ENCODE measurements at places on chromosomes 6 and 20.

DNA sequence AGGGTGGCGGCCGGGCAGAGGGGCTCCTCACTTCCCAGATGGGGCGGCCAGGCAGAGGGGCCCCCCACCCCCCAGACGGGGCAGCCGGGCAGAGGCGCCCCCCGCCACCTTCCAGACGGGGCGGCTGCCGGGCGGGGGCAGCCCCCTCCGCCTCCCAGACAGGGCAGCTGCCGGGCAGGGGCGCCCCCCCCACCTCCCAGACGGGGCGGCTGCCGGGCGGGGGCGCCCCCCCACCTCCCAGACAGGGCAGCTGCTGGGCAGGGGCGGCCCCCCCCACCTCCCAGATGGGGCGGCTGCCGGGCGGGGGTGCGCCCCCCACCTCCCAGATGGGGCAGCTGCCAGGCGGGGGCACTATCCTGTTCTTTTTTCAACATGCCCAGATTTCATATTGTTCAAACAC lies 78.2 kb upstream of the DST start:
- no peaks in the 10 kb centered on the region for H3K27me3 ChIP-seq
- DNase-seq: no peak
- no peaks in the 10 kb centered on the region for H3K36me3 ChIP-seq
- no peak overlapping the region for H3K4me3 ChIP-seq
- no peak overlapping the region for H3K27ac ChIP-seq
- H3K4me1 ChIP-seq: no peaks in the 10 kb centered on the region

GRCh38 chr6:55276745-55277530 lies 50.3 kb upstream of the GFRAL start:
- H3K27ac ChIP-seq: no peak overlapping the region
- no peak overlapping the region for H3K4me3 ChIP-seq
- no peaks in the 10 kb centered on the region for H3K36me3 ChIP-seq
- H3K4me1 ChIP-seq: no peaks in the 10 kb centered on the region
- H3K27me3 ChIP-seq: no peaks in the 10 kb centered on the region

DNA sequence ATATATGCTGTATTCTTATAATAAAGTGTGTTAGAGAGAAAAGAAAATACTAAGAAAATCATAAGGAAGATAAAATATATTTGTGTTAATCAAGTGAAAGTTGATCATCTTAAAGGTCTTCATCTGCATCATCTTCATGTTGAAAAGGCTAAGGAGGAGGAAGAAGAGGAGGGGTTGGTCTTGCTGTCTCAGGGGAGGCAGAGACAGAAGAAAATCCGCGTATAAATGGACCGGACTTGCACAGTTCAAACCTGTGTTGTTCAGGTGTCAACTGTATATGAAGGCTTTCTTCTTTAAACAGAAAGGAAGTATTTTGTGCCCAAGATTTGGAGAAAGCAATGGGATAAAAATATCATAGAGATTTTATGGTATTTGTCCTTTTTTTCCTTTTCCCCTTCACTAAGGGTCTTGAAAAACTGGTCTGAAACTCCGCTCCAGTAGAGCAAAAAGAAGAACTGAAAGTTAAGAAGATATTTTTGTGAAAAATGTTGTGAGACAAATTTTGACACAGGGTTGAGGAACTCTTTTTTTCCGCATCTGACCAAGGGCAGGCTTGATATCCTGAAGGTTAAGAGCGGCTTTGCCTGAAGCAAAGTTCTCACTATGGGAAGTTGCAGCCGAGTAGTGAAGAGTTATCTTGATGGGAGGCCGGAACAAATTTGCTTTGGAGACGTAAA lies 350.7 kb downstream of the LAMA2 start:
- DNase-seq: no peak
- no peak overlapping the region for H3K4me3 ChIP-seq
- no peak overlapping the region for H3K27ac ChIP-seq
- no peaks in the 10 kb centered on the region for H3K4me1 ChIP-seq
- H3K36me3 ChIP-seq: no peaks in the 10 kb centered on the region

GRCh38 chr20:41072190-41072863 lies 43.7 kb downstream of the TOP1 start:
- no peak for DNase-seq
- peaks cover 4% of the 10 kb centered on the region for H3K36me3 ChIP-seq
- H3K27ac ChIP-seq: peak overlapping the region; percentile 24
- peaks cover 48% of the 10 kb centered on the region for H3K4me1 ChIP-seq
- H3K27me3 ChIP-seq: no peaks in the 10 kb centered on the region
- H3K4me3 ChIP-seq: no peak overlapping the region

GRCh38 chr20:13212750-13213149 lies 8.3 kb upstream of the ISM1 start:
- no peak overlapping the region for H3K27ac ChIP-seq
- no peak for DNase-seq
- no peaks in the 10 kb centered on the region for H3K36me3 ChIP-seq
- no peaks in the 10 kb centered on the region for H3K4me1 ChIP-seq
- peaks cover 3% of the 10 kb centered on the region for H3K27me3 ChIP-seq

- no peak for DNase-seq
- no peak overlapping the region for H3K27ac ChIP-seq
- no peaks in the 10 kb centered on the region for H3K4me1 ChIP-seq
- no peaks in the 10 kb centered on the region for H3K36me3 ChIP-seq
- H3K27me3 ChIP-seq: no peaks in the 10 kb centered on the region
Observed at GRCh38 chr20:62635852-62636251, 6.5 kb upstream of the SLCO4A1 start.

GRCh38 chr6:72500669-72501068 lies 121.2 kb upstream of the KCNQ5 start:
- no peaks in the 10 kb centered on the region for H3K36me3 ChIP-seq
- no peaks in the 10 kb centered on the region for H3K4me1 ChIP-seq
- no peak overlapping the region for H3K4me3 ChIP-seq
- H3K27ac ChIP-seq: no peak overlapping the region
- DNase-seq: no peak

GRCh38 chr20:58044931-58045555 lies 183.4 kb downstream of the ANKRD60 start:
- no peaks in the 10 kb centered on the region for H3K27me3 ChIP-seq
- H3K36me3 ChIP-seq: no peaks in the 10 kb centered on the region
- no peak overlapping the region for H3K4me3 ChIP-seq

DNA sequence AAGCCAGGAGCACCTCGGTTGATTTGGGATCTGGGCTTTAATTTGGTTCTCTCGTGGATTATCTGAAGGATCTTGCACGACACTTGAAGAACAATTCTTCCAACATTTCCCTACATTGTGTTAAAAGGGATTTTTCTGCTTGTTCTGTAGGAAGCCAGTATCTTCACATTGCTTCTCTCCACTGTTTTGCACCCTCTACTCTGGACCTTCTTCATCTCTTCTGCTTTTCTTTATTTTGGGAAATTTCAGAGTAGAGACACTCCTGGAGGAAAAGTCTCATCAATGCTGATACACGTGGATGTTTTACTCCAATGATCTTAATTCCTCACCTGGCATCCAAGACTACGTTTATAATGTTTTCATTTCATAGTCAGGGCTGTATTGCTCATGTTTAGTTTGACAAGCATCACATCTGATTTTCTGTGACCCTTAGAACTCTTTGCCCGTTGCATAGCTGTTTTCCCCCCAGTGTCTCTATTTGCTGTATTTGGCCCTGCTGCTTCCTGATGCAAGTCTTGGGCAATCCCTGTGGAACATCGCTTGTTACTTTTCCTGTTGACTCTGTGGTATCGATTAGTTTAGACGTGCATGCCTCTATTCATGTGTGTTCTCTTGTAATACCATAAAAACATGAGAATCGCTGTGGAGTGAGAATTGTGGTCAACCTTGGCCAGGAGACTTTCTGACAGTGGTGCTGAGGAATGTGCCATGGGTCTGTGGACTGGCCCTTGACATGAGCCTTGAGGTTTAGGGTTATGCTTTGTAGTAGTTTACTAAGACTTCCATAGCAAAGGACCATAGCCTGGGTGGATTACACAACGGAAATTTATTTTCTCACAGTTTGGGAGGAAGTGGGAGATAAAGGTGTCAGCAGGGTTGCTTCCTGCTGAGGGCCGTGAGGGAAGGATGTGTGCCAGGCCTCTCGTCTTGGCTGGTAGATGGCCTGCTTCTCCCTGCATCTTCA lies 12.5 kb downstream of the PLCB1 start:
- no peak overlapping the region for H3K4me3 ChIP-seq
- DNase-seq: no peak
- no peaks in the 10 kb centered on the region for H3K4me1 ChIP-seq
- no peaks in the 10 kb centered on the region for H3K27me3 ChIP-seq

GRCh38 chr6:112806163-112806865 lies 459.2 kb downstream of the RFPL4B start:
- H3K27ac ChIP-seq: no peak overlapping the region
- no peaks in the 10 kb centered on the region for H3K27me3 ChIP-seq
- no peaks in the 10 kb centered on the region for H3K4me1 ChIP-seq
- no peak for DNase-seq
- H3K4me3 ChIP-seq: no peak overlapping the region

DNA sequence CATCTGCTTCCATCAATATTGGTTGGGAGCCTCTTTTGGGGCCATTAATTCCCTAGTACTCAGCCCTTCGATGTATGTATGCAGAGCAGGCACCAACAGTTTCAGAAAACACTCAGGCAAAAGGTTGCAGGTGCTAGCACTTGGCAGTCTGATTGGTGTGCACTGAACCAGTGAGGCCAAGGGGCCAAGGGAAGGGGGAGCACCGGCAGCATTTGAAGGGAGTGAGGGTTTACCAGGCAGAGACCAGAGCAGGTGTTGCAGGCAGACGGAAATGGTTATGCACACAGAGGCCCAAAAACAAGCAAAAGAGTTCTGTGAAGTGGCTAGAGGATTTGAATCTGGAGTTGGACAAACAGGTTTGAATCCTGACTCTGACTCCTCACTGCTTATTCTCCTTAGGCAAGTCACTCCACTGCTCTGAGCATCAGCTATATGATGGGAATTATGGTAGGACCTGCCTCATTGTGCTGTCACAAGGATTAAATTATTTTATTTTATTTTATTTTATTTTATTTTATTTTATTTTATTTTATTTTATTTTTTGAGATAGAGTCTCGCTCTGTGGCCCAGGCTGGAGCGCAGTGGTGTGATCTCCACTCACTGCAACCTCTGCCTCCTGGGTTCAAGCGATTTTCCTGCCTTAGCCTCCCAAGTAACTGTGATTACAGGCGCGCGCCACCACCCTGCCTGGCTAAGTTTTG lies 58.1 kb upstream of the SHLD1 start:
- no peak overlapping the region for H3K4me3 ChIP-seq
- DNase-seq: no peak
- H3K36me3 ChIP-seq: no peaks in the 10 kb centered on the region
- H3K27ac ChIP-seq: no peak overlapping the region
- no peaks in the 10 kb centered on the region for H3K4me1 ChIP-seq
- no peaks in the 10 kb centered on the region for H3K27me3 ChIP-seq

- DNase-seq: no peak
- no peak overlapping the region for H3K4me3 ChIP-seq
- no peak overlapping the region for H3K27ac ChIP-seq
- no peaks in the 10 kb centered on the region for H3K36me3 ChIP-seq
Observed at GRCh38 chr20:20603339-20603990, 109.0 kb downstream of the RALGAPA2 start.

- H3K27me3 ChIP-seq: no peaks in the 10 kb centered on the region
- H3K4me1 ChIP-seq: no peaks in the 10 kb centered on the region
- H3K27ac ChIP-seq: no peak overlapping the region
- no peaks in the 10 kb centered on the region for H3K36me3 ChIP-seq
Observed at GRCh38 chr6:120894077-120894476, 440.2 kb downstream of the TBC1D32 start.

GRCh38 chr6:96907498-96907897 lies 9.8 kb upstream of the NDUFAF4 start:
- H3K4me1 ChIP-seq: no peaks in the 10 kb centered on the region
- no peak overlapping the region for H3K27ac ChIP-seq

DNA sequence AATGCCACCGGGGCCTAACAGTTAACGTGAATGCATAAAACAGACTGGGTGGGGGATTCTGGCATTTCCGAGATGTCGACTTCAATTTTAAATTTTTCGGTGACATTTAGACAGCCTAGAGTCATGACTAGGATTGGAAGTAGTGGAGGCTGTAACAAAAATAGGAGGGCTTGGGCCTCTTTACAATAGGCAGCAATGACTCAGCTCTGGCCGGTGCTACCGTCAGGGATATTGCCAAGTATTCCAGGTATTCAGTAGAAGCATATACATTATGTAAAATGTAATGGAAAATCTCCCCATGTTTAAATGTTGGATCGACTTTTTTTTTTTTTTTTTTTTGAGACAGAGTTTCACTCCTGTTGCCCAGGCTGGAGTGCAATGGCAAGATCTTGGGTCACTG lies 136.2 kb upstream of the STMND1 start:
- H3K36me3 ChIP-seq: no peaks in the 10 kb centered on the region
- H3K27me3 ChIP-seq: no peaks in the 10 kb centered on the region
- no peak overlapping the region for H3K27ac ChIP-seq
- no peak for DNase-seq

DNA sequence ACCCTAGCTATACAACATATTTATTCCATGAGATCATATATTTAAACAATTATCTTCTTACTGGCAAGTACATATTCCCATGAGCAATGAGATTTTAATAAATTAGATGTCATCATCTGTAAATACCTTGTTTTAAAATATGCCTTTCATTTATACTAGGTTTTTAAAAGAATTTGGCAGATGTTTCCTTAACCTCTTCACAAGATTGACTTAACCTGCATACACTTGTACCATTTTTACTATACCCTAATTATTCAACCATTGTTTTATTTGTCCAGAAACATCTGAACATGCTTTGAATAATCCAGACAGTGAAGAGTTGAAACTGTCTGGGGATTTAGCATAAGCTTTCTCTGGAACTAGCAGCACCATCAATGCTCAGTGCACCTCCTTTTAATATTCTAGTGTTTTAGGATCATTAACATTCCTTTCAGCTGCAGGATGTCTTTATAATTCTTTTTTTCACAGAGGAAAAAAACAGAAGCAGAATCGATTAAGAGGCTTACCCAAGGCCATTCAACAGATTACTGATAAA lies 188.0 kb upstream of the TENT5A start:
- no peaks in the 10 kb centered on the region for H3K27me3 ChIP-seq
- no peaks in the 10 kb centered on the region for H3K4me1 ChIP-seq
- H3K36me3 ChIP-seq: no peaks in the 10 kb centered on the region
- H3K4me3 ChIP-seq: no peak overlapping the region

- H3K27ac ChIP-seq: no peak overlapping the region
- H3K27me3 ChIP-seq: no peaks in the 10 kb centered on the region
- H3K4me1 ChIP-seq: no peaks in the 10 kb centered on the region
- no peak for DNase-seq
Observed at GRCh38 chr6:100430962-100431361, 33.8 kb downstream of the SIM1 start.

DNA sequence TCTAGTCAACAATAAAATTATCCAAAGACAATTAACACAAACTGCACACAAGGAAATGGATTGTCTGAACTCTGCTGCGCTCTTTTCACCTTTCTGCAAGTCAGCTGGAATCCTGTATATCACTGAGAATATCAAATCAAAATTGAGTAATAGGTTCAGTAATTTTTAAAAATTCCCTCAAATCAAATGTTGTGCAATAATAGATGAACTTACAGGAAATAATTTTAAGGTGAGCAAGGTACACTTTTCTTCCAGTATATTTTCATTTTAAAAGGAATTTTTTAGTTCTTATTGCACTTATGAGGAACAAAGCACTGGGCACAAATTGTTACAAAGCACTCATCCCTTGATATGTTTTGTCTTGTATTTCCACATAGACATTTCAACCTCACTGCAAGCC lies 1.2 kb downstream of the SAYSD1 start:
- H3K4me3 ChIP-seq: peak overlapping the region; percentile 74
- H3K27ac ChIP-seq: peak overlapping the region; percentile 86
- DNase-seq: no peak
- peaks cover 15% of the 10 kb centered on the region for H3K36me3 ChIP-seq
- peaks cover 43% of the 10 kb centered on the region for H3K4me1 ChIP-seq

GRCh38 chr6:37038292-37039198 lies 33.1 kb downstream of the FGD2 start:
- H3K4me3 ChIP-seq: no peak overlapping the region
- H3K36me3 ChIP-seq: no peaks in the 10 kb centered on the region
- no peak overlapping the region for H3K27ac ChIP-seq
- H3K4me1 ChIP-seq: no peaks in the 10 kb centered on the region
- H3K27me3 ChIP-seq: no peaks in the 10 kb centered on the region
